ENCODE measurements at places on chromosomes 16 and 17. TPM values are rescaled to one million over a fixed set of nuclear protein-coding genes. Genes with fewer than 3 reads are reported as not detected.

- DNase-seq = no peak
- H3K4me1 ChIP-seq = peaks cover 6% of the 10 kb centered on the region
- no peaks in the 10 kb centered on the region for H3K27me3 ChIP-seq
- H3K36me3 ChIP-seq = peaks cover 35% of the 10 kb centered on the region
- peak overlapping the region; percentile 9 for H3K27ac ChIP-seq
Observed at GRCh38 chr17:64058621-64059020, 38.2 kb upstream of the ICAM2 start.

GRCh38 chr17:64634218-64634617 lies 27.9 kb downstream of the SMURF2 start:
- H3K4me3 ChIP-seq = no peak overlapping the region
- no peaks in the 10 kb centered on the region for H3K27me3 ChIP-seq
- peak overlapping the region; percentile 39 for H3K27ac ChIP-seq

DNA sequence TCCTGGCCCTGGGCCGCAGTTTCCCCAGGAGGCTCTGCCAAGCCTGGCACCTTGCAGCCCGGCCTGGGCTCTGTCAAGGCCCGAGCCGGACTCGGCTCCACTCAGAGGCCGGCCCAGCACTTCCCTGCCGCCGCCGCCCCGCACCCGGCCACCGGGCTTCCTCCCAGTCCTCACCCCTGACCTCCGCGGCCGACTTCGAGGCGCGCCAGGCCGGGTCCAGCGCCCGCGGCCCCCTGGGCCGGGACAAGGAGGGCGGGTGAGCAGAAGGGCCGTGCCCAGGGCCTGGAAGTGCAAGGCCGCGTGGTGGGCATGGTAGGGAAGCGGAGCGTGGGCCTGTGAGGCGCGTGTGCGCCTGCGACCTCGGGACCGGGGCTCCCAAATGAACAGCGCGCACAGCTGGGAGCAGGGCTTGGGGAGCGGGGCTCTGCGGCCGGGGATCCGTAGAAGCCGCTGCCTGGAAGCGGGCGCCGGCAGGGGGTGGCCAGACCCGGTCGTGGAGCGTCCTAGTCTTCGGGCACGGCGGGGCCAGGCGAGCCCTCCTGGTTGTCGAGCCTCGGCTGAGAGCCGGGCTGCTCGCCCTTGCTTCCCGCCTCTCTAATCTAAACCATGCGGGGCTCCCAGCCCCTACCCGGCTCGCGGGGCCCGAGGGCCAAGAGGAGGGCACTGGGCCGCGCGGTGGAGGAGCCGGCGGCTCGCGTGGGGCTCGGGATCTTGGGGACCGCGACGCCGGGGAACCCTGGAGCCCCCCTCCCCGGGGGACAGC lies 503 bp upstream of the TBX4 start:
- no peak for DNase-seq
- H3K27me3 ChIP-seq = peaks cover 44% of the 10 kb centered on the region
- H3K4me1 ChIP-seq = peaks cover 8% of the 10 kb centered on the region
- H3K4me3 ChIP-seq = no peak overlapping the region
- H3K36me3 ChIP-seq = peaks cover 9% of the 10 kb centered on the region
- H3K27ac ChIP-seq = no peak overlapping the region

- no peaks in the 10 kb centered on the region for H3K4me1 ChIP-seq
- peaks cover 3% of the 10 kb centered on the region for H3K27me3 ChIP-seq
- no peak overlapping the region for H3K4me3 ChIP-seq
- no peak overlapping the region for H3K27ac ChIP-seq
Observed at GRCh38 chr16:24018485-24018884, 182.7 kb downstream of the PRKCB start.

GRCh38 chr17:43224146-43224705 lies 4.2 kb downstream of the CCDC200 start:
- peak; percentile 50 for DNase-seq
- H3K36me3 ChIP-seq = peaks cover 6% of the 10 kb centered on the region
- H3K4me3 ChIP-seq = no peak overlapping the region

DNA sequence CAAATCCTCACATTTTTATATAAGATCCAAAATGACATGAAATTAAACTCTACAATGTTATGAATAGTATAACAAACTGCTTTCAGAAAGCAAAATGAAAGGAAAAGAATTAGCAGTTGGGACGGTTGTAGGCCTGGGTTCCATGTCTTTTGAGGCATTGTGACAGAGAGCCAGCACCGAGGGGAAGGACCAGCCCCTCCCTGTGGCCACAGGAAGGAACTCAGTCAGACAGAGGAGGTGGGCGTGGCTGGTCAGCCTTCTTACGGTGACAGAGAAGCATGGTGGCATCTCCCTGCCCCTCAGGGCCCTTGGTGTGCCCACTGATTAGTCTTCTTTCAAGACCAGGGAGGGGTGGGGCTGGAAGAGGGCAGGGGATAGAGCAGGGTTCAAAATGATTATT lies 5.7 kb downstream of the ZNF319 start:
- H3K36me3 ChIP-seq = peaks cover 5% of the 10 kb centered on the region
- no peak overlapping the region for H3K4me3 ChIP-seq
- H3K27me3 ChIP-seq = no peaks in the 10 kb centered on the region
- no peak overlapping the region for H3K27ac ChIP-seq

SULT1A2 gene
- not detected for total RNA-seq

TK2 gene
- total RNA-seq = 34.3 TPM

CCL16 gene
- not detected for total RNA-seq

CAMKK1 gene
- 8.0 TPM for total RNA-seq

DLX3 gene
- not detected for total RNA-seq

AANAT gene
- not detected for total RNA-seq

CCL15 gene
- not detected for total RNA-seq
